Right cardiac atrium (tissue), 5 donors: ENCODE measurements at places on chromosomes 7 and 10.

GRCh38 chr7:28955356-28955717 lies 2.8 kb downstream of the TRIL start:
- DNase-seq: no peak

- no peak for DNase-seq
These were observed 11.2 kb upstream of the C10orf71 start for GRCh38 chr10:49287689-49288340.

- no peak for DNase-seq
These were observed 6.4 kb downstream of the CARD11 start for GRCh38 chr7:3037259-3037658.

GRCh38 chr7:46203926-46204325 lies 282.9 kb upstream of the IGFBP3 start:
- no peak for DNase-seq

- DNase-seq: no peak
These were observed 569.7 kb downstream of the REEP3 start for GRCh38 chr10:64090865-64091264.

- peak; percentile 77 for DNase-seq
These were observed 186.8 kb downstream of the USP6NL start for GRCh38 chr10:11424456-11425295.

- DNase-seq: peak; percentile 82
These were observed 844 bp upstream of the KAT6B start for GRCh38 chr10:74825371-74826141.

DNA sequence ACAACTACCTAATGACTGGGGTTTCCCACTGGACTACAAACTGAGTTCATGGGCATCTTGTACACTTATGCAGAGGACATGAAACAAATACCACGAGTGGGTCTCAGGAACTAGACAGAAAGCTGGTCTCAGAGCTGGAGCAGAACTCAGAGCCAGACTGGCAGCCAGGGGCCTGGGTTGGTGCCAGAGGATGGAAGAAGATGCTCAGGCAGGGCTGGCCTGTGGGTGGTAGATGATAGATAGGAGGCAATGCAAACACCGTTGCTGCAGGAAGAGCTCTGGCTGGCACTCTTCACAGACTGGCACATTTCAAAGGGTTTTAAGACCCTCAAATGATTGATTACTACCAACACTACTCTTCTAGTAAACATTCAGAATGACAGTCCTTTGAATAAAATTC lies 28.8 kb downstream of the ENO4 start:
- DNase-seq: no peak

DNA sequence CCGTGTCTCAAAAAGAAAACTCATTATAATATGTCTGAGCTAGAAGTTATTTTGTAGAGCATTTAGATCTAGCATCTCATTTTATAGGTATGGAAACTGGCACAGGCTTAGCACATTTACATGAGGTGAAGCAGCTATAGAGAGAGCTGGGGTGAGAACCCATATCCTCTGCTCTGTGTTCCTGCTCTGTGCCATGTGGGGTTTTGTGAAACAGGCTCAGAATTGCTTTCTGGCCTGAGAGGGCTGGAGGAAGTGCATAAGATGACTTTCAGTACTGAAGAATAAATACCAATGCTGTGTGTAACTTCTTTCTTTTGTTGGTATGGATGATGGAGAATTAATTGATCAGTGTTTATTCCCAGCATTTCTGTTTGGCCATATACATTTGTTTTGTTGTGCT lies 159.1 kb downstream of the LRRC4 start:
- no peak for DNase-seq

GRCh38 chr10:112382515-112383235 lies 8.8 kb downstream of the ACSL5 start:
- DNase-seq: no peak

- DNase-seq: no peak
These were observed 118.1 kb downstream of the SLC25A13 start for GRCh38 chr7:96203786-96204185.

GRCh38 chr7:113113912-113114311 lies 4.4 kb downstream of the SMIM30 start:
- peak; percentile 29 for DNase-seq

DNA sequence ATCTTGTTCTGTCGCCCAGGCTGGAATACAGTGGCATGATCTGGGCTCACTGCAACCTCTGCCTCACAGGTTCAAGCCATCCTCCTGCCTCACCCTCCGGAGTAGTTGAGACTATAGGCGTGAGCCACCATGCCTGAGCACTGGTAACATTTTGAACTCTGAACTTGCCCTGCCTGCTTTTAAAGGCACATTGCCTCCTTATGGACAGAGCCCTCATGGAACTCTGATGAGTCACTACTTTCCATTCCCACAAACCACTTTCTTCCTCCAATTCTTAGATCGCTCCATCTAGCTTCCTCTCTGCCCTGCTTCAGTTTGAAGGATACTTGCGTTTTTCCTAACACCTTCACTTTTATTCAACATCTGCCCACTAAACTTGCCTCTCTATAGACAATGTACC lies 38.1 kb downstream of the PRPS1L1 start:
- DNase-seq: no peak

GRCh38 chr7:142749218-142749993 lies at the start of gene PRSS1:
TSS of gene PRSS1 (plus strand) at chr7:142749472. CDS start at chr7:142749485, 13 bp downstream.
- no peak for DNase-seq

DNA sequence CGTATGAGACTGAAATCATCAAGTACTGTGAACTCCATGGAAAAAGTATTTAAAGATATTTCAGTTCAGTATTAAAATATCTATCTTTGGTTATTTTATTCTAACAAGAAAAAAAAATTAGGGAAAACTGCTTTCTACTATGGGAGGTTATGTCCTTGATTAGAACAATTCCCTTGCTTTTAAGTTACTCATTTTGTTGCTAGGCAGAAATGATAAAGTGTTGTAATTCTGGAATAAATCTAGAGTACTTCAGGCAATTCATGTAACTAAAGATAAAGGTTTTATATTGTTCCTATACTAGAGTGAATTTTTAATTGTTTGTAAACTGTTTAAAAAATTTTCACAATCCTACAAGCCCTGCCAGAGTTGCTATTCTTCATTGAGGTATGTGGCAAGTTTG lies 92.0 kb downstream of the BBS9 start:
- no peak for DNase-seq

DNA sequence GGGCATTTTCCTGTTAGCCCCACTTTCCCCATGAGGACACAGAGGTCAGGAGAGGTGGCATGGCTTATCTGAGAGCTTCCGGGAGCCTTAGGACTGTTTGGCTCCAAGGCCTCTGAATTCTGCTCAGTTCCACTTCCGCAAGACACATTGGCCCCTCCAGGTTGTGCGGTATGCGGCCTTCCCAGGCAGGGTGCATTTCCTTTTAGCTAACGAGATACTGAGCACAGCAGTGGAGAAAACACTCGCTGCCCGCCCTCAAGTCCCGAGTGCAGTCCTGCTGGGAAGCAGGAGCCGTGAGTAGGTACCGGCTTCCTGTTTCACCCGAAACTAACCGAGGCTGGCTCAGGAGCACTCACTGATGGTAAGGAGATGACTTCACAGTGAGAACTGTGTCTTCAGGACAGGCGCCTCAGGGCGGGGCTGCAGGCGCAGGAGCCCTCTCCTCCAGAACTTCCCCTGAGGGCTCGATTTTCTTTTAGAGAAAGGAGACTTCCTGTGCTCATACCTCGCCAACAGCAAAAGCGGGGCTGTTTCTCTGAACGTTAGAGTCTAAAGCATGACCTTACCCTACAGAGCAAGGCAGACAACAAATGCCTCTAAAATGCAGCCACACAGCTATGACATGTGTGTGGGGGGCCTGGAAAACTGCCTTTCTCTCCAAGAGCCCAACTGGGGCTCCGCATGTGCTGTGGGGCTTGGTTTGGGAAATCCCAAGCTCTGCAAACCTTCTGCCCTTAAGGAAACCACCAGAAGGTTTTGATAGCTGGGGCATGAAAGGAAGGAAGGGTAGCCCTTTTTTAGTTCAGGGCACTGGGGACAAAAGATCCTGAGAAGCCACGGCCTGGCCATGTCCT lies 25.9 kb downstream of the RGS10 start:
- no peak for DNase-seq

GRCh38 chr10:11516431-11516746 lies 95.1 kb downstream of the USP6NL start:
- DNase-seq: no peak

- DNase-seq: no peak
These were observed 15.6 kb downstream of the NRCAM start for GRCh38 chr7:108440613-108441012.

DNA sequence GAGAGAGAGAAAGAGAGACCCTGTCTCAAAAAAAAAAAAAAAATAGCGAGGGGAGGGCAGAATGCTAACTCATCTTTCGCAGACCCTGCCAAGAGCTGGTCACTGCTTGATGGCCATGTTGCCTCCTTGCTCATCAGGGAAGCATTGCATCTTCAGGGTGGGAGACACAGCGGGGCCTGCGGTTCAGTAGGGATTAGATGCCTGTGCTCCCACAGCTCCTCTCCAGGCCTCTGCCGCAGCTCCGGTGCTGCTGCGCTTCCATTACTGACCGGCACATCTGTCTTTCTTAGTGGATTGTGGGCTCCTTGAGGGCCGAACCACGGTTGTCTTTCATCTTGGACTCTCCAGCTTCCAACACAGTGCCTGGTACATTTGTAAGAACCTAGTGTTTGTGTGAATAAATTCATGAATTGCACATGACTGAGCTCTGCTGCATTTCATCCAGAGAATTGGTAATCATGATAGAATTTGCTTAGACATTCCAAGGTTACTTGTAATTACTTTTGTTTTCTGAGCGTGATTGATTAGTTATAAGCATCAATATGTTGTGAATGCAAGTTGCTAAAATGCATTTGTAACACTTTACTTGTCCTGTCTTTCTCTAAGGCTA lies 16.8 kb downstream of the HK1 start:
- no peak for DNase-seq

GRCh38 chr10:60192946-60193345 lies 196.7 kb downstream of the ANK3 start:
- no peak for DNase-seq

DNA sequence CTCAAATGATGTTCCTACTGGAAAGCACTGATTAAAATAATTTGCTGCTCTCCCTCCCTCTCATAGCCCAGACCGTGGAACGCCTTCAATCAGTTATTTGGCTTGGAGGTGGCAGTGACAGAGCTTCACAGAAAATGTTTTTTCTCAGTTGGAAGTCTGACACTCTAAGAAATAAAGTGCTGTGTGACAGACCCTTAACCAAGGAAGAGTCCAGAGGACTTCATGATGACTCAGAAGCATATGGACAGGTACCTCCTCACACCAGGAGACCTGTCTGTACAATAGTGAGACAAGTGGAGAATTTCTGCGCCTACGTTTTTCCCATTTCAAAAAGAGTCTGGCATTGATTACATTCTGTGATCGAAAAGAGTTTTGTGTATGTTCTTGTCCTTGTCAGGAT lies 295.5 kb downstream of the DOCK4 start:
- DNase-seq: no peak

- no peak for DNase-seq
These were observed 66.2 kb downstream of the CTBP2 start for GRCh38 chr10:125093974-125094705.

DNA sequence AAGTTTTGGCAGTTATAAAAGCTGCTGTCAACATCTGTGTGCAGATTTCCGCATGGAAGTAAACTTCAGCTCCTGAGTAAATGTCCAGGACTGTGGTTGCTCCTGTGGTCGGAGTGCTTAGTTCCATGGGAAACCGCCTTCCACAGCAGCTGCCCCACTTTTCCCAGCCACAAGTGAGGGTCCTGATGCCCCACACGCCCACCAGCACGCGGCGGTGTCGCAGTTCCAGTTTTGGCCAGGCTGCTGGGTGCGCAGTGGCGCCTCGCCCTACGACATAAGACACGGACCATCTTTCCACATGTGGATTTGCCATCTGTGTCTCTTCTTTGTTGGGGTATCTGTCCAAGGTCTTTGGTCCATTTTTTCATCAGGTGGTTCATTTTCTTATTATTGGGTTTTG lies 167.1 kb downstream of the DIP2C start:
- DNase-seq: no peak

DNA sequence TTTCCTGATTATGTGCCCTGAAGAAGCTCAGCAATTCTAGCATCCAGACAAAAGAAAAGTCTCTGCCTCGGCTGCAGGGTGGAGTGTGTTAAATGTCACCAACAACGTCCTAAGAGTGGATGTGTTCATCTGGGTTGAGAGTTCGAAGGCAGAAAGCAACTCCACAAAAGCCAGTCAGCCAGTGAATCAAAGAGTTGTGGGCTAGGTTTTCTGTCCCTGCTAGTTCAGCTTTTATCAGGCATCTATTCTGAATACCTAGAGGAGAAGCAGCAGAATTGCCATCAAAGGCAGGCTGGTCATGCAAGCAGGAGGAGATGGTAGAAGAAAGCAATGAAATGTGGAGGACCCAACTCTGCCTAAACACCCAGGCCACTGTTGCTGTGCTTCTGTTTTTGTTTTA lies 205.2 kb downstream of the KLF6 start:
- DNase-seq: no peak

- peak; percentile 88 for DNase-seq
These were observed at the start of gene CAMK1D for GRCh38 chr10:12348870-12349628. TSS of gene CAMK1D (plus strand) at chr10:12349547.

DNA sequence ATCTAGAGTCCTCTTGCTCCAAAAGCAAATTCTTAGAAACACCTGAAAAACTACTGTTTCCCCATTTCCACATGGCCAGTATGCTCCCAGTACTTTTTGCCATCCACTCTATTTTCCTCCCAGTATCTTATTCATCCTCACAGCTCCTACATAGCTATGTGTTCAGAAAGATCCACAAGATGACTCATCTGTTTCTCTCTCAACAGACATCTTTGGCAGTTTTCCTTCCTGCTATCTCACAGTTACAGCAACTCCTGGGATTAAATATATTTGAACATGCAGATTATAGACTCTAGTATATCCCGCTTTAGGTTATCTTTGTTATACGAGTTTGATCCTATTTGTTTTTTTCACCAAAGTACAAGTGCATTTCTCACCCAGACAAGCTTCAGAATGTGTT lies 675.6 kb upstream of the POT1 start:
- DNase-seq: no peak

GRCh38 chr7:38902449-38902848 lies 6.5 kb downstream of the VPS41 start:
- no peak for DNase-seq

GRCh38 chr7:17058568-17058967 lies 176.8 kb upstream of the AGR3 start:
- DNase-seq: no peak

DNA sequence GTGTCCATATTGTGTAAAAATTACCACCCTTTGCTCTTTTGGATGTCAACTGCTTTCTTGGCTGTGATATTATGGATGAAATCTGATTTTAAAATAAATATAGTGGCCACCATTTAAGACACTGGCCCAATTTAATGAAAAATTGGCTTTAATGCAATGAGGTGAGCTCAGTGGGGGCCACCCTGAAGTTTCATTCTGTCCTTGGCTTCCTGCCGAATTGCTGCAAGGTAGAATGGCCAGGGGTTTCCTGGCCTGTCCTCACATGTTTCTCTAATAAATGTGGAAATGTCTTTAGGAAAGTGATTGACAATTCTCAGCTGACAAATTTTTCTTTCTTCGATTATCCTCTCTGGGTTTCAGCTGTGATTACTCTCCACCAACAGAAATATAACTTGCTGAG lies 36.0 kb downstream of the DYNC1I1 start:
- no peak for DNase-seq

- DNase-seq: no peak
These were observed 246.4 kb downstream of the EMX2 start for GRCh38 chr10:117788911-117789310.
